ENCODE measurements at places on chromosomes 16 and 17. TPM values are rescaled to one million over a fixed set of nuclear protein-coding genes. Genes with fewer than 3 reads are reported as not detected.

DNA sequence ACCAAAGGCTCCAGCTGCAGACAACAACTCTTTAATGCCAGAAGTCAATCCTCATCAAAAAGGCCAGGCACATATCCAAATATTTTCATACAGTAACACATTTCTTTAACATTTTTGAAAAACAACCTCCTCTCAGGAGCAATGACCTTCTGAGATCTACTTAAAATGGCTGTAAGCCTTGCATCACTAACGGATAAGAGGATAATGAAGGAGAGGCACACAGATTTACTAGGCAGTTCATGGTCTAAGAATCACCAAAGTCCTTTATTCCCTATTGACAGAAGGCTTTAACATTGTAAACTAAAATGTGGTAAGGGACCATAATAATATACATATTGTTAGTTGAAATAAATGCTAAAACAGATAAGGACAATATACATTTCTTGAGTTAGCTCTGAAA lies 114.7 kb downstream of the USP32 start:
- no peak for DNase-seq

The LRRC75A gene
- total RNA-seq, result 0.96 TPM

- DNase-seq, result no peak
These were observed 50.8 kb downstream of the PITPNM3 start for GRCh38 chr17:6505425-6506142.

The CDH15 gene
- total RNA-seq, result not detected

The PPP1R9B gene
- 33.0 TPM for total RNA-seq

The RCVRN gene
- 0.47 TPM for total RNA-seq

DNA sequence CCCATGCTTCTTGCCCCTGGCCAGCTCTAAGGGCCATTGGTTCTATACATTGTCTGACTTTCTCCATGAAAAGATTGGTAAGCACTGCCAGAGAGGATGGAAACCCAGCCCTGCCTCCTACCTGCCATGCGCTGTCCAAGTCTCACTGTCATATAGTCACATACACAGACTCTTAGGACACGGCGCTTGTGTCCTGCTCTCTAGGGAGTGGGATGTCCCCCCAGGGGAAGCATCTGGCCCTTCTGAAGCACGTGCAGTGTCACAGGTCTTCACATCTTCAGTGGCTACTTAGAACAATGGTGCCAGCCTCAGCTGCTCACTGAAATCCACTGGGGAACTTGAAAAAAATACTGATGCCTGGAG lies 38.7 kb downstream of the MYO18A start:
- DNase-seq, result no peak

DNA sequence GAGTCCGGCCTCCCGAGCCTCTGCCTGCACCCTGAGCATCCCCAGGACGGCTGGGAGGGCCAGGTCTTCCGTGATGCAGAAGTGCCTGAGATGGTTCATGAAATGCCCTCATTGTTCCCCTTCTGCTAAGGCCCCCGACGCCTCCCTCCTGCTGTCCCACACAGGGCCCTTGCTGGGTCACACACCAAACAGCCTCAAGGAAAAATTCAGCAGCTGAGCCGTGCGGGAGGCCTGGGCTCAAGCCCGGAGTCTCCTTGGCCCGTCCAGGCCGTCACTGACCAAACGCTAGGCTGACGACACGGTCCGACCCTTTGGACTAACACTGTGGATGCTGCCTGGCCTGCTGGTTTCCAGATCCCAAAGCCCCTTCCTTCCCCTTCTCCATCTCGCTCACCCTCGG lies 90.2 kb downstream of the RTN4RL1 start:
- no peak for DNase-seq

- no peak for DNase-seq
These were observed 23.3 kb upstream of the CCR7 start for GRCh38 chr17:40588552-40588951.

The FAM20A gene
- total RNA-seq, result 2.9 TPM

DNA sequence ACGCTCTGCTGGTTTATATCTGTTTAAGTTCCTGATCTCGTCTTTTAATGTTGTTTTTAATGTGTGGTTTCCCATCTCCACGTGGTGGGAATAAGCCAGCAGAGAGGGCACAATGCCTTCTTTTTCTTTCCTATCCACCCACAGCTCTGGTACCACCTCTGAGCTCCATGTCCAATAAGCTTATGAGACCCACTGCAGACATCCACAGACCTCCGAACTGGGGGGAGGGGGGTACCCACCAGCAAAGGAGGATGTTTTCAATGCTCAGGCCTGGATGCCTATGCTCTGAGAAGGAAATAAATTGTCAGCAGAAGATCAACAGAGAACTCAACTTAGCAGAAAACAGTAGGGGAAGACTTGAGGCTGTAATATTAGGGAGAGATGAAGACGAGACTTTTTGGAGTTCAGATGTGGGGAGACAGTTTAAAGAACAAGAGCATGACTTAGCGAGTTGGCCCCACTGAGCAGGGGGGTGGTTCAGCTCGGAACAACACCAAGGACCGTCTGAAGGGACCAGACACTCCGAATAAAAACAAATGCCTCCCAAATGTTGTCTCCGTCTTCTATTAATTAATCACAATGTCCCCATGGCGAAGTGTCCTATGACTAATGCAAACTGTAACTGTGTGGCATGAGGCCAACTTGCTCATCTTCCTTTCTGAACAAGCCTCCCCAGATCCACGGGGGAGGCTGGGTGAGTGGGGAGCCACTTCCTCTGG lies 62.7 kb downstream of the GAS7 start:
- no peak for DNase-seq

GRCh38 chr17:37047631-37048104 lies 98.9 kb downstream of the AATF start:
- DNase-seq, result peak; percentile 70

The WNT9B gene
- 0.85 TPM for total RNA-seq

DNA sequence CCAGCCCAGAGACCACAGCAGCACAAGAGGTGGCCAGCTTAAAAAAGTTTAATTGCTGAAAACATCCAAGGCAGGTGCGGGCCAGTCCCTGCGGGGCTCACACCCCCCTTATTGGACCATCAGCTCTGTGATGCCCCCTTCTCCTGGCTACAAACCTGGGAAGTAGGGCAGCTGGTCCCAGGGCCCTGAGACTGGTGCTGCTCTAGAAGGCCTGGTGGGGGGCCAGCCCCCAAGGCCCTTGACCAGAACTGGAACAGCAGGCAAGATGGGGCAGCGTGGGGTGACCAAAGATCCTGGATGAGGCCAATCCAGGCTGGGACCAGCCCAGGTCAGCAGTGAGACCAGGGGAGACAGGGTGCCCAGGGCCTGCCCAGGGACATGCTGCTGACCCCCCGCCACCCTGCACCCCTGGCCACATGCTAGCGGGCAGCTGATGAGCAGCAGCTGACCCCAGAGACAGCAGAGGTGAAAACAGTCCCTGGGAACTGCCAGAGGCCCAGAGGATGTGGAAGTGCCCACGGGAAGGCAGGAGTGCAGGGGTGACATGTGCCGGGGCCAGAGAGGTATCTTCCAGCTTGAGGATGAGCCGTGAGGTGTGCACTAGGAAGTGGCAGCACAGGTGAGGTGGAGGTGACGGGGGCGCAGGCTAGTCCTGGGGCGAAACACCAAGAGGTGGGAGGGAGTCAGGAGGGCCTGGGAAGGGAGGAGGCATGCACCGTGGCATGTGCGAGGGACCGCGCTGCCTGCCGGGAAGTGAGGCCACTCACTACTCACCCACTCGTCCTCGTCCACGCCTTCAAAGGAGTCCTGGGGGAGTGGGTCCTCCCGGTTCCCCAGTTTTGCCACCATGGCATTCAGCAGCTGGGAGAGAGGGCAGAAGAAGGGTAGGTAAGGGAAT lies 3.6 kb upstream of the PAM16 start:
- no peak for DNase-seq

DNA sequence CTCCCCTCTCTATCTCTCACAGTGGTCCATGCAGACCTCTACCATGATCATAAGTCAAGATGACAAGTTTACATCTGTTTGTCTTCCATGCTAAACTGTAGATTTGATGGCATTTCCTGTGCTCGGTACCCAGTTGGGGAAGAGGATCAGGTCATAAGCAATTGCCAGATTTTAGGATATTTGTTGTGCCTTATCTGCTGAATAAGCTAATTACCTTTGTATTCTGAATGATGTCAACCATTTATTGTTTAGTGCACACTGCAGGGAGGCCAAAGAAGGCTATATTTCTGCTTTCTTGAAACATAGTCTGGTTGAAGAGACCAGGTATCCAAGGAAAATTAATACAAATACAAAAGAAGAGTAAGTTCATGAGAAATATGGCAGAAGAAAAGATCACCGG lies 5.8 kb upstream of the ALDOC start:
- DNase-seq, result no peak

DNA sequence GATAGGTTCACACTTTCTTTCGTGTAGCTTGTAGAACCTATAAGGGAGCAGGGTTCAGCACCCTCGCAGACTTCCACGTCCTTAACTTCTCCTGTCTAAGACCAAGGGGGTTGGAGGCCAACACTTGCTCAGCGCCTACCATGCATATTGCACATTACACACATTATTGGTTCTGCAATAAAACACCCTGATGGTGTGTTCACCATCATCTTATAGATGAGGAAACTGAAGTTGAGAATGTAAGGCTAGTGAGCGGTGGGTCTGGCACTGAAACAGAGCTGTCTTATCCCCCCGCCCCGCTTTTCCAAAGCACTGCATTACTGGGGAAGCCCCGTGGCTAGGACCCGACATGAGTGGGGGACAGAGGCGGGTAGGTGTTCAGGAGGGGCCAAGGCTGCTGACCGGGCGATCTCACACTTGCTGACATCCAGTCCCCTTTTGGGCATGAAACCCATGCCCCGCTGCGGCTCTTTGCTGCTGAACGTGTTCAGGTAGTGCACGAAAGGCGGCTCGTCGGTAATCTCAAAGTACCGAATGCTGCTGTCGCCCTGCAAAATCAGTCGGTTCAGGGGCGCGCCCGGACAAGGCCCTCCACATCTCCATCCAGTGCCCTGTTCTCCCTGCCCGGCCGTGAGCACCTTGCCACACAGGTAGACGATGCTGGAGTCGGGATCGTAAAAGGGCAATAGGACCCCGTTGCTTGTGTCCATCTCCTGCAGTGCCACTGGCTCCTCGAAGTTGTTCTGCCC lies 6.2 kb downstream of the CORO6 start:
- DNase-seq, result no peak

DNA sequence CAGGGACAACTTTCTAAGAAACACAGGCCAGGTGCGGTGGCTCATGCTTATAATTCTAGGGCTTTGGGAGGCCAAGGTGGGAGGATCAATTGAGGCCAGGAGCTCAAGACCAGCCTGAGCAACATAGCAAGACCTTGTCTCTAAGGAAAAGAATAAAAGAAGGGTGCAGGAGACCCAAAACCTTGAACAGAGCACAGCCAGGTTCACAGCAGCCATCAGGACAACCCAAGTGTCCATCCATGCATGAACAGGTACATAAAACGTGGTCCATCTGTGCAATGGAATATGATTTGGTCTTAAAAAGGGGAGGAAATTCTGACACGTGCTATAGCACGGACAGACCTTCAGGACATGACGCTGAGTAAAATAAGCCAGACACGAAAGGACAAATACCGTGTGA lies 91.0 kb downstream of the PGS1 start:
- DNase-seq, result no peak

The AKAP1 gene
- 214 TPM for total RNA-seq

GRCh38 chr16:88973007-88973410 lies 4.0 kb downstream of the CBFA2T3 start:
- no peak for DNase-seq

GRCh38 chr16:88635671-88636319 lies 2.6 kb upstream of the IL17C start:
- DNase-seq, result no peak

- no peak for DNase-seq
These were observed 428 bp upstream of the DNASE1L2 start for GRCh38 chr16:2235695-2236336.

The RDM1 gene
- not detected for total RNA-seq

- no peak for DNase-seq
These were observed 51.4 kb upstream of the TMEM132E start for GRCh38 chr17:34527908-34528470.

The TEX19 gene
- not detected for total RNA-seq

GRCh38 chr17:41932816-41933389 lies 2.5 kb downstream of the ODAD4 start:
- no peak for DNase-seq

DNA sequence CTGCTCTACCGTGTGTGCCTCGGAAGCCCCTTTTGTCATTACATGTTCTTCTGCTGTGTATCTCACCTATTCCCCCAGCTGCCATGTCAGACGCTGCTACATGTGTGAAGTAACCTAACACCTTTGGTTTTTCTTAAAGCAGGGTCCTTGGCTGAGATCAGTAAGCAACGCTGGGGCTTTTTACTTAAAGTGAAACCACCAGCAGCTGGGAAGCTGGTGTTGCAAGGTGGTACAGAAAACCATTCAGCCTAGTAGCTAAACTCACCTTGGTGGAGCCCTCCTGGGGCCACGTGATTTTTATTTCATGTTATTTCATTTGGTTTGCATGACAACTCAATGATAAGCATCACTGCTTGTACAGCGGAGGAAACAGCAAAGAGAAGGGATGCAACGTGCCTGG lies 62.6 kb downstream of the PLCG2 start:
- DNase-seq, result no peak

The SPN gene
- 1.3 TPM for total RNA-seq

GRCh38 chr17:60599220-60599619 lies 773 bp upstream of the PPM1D start:
- DNase-seq, result no peak

DNA sequence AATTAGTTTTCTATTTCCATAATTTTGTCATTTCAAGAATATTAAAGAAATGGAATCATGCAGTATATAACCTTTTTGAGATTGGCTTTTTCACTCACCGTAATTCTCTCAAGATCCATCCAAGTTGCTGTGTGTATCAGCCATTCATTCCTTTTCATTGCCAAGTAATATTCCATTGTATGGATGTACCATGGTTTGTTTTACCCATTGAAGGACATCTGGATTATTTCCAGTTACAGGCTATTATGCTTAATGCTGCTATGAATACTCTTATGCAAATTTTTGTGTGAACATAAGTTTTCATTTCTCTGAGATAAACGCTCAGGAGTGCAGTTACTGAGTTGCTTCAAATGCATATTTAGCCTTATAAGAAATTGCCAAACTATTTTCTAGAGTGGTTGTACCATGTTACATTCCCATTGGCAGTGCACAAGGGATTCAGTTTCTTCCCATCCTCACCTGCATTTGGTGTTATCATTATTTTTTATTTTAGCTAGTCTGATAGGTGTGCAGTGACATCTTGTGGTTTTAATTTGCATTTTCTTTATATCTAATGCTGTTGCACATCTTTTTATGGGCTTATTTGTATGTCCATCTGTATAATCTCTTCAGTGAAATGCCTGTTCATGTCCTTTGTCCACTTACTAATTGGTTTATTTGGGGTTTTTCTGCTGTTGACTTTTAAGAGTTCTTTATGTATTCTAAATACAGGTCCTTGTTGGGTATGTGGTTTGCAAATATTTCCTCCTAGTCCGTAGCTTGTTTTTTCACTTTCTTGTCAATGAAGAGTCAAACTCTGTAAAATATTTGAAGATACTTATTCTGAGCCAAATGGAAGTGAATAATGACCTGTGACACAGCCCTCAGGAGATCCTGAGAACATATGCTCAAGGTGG lies 32.7 kb downstream of the BMERB1 start:
- no peak for DNase-seq

DNA sequence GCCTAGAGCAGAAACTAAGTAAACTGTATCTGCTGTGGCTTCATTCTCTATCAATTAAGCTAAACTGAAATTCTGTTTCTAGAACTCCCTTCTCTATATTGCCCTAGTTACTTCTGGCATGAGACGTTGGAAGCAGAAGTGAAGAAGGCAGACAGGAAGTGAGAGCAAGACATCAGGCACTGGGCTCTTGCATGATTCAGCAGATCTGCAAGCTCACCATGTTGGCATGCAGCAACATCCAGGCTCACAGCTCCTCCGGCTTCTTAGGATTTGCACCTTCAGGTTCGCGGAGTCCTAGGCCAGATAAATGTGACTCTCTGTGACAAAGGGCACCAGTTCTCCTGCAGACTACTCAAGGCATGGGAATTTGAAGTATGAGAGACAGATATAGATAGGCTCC lies 148.3 kb downstream of the CDH8 start:
- peak; percentile 10 for DNase-seq

The IQCK gene
- total RNA-seq, result 6.0 TPM

All from left ventricle myocardium inferior (tissue), 1 donor.